Naive B cell (primary cell): ENCODE measurements at places on chromosomes 2 and 18. TPM values are rescaled to one million over a fixed set of nuclear protein-coding genes. Genes with fewer than 3 reads are reported as not detected.

DNA sequence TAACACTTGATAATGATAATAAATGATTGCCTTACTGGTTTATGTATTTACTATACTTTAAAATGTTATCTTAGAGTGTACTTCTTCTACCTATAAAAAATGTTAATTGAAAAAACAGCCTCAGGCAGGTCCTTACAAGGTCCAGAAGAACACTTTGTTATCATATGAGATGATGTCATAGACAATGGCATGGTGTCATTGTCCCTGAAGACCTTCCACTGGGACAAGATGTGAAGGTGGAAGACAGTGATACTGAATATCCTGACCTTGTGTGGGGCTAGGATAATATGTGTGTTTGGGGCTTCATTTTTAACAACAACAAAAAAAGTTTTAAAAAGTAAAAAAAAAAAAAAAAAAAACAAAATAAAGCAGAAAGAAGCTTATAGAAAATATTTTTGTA lies 342.2 kb upstream of the KYNU start:
- no peak overlapping the region for H3K4me3 ChIP-seq
- H3K36me3 ChIP-seq, result no peaks in the 10 kb centered on the region
- H3K4me1 ChIP-seq, result no peaks in the 10 kb centered on the region
- H3K27me3 ChIP-seq, result no peaks in the 10 kb centered on the region
- DNase-seq, result no peak

DNA sequence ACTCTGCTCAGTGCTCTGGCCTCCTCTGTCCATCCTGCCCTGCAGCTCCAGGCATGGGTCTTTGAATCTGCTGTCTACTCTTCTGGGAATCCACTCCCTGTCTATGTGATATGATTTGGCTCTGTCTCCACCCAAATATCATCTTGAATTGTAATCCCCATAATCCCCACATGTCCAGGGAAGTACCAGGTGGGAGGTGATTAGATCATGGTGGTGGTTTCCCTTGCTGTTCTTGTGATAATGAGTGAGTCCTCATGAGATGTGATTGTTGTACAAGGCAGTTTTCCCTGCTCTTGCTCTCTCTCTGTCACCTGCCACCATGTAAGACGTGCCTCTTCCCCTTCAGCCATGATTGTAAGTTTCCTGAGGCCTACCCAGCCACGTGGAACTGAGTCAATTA lies 881.8 kb upstream of the ID2 start:
- H3K4me3 ChIP-seq, result no peak overlapping the region
- peaks cover 19% of the 10 kb centered on the region for H3K36me3 ChIP-seq
- DNase-seq, result no peak
- peaks cover 3% of the 10 kb centered on the region for H3K4me1 ChIP-seq
- no peak overlapping the region for H3K27ac ChIP-seq

- peak overlapping the region; percentile 99 for H3K27ac ChIP-seq
- no peak for DNase-seq
- H3K27me3 ChIP-seq, result peaks cover 11% of the 10 kb centered on the region
- H3K4me3 ChIP-seq, result peak overlapping the region; percentile 96
- H3K36me3 ChIP-seq, result no peaks in the 10 kb centered on the region
Measured at GRCh38 chr2:239401881-239402233, 1.0 kb upstream of the HDAC4 start.

DNA sequence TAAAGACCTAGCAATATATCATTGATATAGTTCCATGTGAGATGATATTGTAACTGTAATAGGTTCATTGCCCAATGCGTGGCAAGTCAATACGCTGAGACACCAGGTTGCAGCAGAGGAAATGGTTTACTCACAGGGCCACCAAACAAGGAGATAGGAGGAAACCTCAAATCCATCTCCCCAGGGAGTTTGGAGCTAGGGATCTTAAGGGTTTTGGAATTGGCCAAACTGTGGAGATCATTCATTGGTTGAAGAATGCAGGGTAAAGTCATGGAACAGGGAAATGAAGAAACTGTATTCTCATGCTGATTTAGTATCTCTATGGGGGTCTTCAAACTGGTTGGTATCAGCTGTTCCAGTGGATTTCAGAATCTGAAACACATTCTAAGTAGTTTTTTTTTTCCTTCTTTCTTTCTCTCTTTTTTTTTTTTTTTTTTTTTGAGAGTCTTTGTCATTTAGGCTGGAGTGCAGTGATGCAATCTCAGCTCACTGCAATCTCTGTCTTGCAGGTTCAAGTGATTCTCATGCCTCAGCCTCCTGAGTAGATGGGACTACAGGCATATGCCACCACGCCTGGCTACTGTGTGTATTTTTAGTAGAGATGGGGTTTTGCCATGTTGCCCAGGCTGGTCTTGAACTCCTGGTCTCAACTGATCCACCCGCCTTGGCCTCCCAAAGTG lies 30.7 kb upstream of the PPM1B start:
- DNase-seq, result no peak
- H3K27ac ChIP-seq, result no peak overlapping the region
- peaks cover 5% of the 10 kb centered on the region for H3K27me3 ChIP-seq
- peaks cover 5% of the 10 kb centered on the region for H3K36me3 ChIP-seq
- no peaks in the 10 kb centered on the region for H3K4me1 ChIP-seq

DNA sequence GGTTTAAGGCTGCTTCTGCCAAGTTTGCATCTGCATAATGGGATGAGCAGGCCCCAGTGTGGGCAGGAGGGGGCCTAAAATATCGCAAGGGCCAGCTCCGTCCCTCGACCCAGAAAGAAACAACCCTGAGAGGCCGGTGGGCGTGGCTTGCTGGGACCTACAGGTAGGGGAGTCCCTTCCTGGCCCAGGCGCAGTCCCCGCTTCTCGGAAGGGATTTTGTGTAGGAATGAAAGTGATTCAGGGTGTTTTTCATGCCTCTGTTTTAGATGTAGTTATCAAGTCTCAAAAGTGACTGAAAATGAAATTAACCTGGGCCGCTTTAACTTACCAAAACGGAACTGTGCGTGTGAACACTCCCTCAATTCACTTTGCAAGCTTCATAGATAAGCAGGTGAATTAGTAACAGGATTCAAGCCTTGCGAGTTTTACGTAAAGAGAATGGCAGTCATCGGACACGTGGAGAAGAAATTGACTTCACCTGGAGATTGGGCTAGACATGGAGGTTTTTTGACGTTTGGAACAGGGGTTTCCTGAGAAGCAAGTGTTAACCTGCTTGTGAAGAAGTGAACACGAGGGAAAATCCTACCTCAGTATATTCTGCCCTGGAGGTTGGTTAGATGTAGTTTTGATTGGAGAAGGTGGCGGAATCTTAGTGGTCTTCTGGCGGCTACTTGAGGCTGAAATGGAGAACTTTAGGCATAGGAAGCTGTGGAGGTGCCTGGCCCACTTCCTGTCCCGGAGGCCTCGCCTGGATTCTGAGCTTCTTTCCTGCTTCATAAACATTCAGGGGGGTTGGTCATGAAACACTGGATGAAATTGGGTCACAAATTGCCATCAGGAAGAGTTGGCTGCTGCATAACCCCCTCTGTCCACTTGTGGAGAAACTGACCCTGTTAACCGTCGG lies 1.7 kb downstream of the NCK2 start:
- H3K4me1 ChIP-seq, result peaks cover 86% of the 10 kb centered on the region
- no peaks in the 10 kb centered on the region for H3K27me3 ChIP-seq
- H3K4me3 ChIP-seq, result peak overlapping the region; percentile 96
- peak overlapping the region; percentile 86 for H3K27ac ChIP-seq

The SRBD1 gene
- polyA plus RNA-seq, result 15.9 TPM

The GREB1L gene
- polyA plus RNA-seq, result not detected

The CKAP2L gene
- not detected for polyA plus RNA-seq
